Fibroblast of skin of back (primary cell): ENCODE measurements at places on chromosomes 1 and 21.
A peak's percentile ranks its signal among the peaks of the same experiment; 100 is the strongest.

DNA sequence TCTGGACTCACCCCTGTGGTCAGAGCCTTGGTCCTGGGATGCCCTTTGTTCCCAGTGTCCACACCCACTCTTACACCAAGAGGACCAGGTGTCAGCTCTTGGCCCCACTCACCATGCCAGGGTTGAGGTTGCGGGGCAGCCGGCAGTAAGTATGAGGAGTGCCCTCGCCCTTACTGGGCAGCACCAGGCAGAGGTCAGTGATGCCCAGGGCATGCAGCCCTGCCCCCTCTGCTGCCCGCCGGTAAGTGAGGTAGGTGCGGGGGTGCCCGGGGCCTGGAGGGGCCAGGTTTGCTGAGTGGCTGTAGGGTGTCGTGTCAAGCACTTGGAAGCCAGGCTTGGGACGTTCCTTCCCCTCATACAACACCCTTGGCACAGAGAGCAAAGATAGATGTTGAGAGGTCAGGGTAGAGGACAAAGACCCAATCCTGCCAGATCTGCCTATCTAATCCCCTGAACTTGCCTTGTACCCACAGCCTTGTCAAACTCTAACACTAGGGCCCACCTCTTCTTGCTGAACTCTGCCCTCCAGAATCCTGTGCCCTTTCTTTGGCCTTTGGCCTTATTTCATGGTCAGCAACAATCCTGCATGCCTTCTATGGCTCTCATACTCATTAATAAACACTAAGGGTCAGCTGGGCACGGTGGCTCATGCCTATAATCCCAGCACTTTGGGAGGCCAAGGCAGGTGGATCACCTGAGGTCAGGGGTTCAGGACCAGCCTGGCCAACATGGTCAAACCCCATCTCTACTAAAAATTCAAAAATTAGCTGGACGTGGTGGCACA, 3.6 kb downstream of the DENND4B start:
- DNase-seq = no peak

DNA sequence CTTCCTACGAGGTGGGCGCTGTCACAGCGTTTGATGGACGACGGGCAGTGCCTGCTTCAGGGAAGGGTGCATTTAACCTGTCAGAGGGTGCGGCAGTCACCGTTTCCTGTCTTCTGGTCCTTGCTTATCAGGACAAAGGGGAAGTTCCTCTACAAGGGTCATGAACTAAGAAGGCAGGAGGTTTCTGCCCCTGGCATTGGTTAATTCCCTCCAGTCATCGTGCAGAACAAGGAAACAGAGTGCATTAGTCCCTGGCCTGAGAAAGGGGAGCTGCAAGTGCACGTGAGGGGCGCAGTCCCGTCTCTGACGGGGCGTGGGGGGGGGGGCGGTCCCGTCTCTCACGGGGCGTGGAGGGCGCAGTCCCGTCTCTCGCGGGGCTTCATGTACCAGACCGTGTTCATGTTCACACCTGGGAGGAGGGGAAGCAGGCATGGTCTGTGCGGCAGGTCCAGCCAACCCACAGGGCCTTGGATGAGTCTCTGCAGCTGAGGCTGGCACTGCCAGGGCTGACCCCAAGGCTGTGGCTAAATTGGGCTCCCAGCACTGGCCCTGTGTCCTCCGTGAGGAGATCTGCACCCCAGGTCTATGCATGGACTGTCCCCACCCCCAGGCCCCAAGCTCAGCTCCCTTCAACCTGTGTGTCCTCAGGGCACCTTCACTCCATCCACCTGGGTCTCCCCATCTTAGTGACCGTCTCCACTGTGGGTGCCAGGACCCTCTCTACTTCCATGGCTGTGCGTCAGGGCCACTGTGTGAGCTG, 89.2 kb upstream of the COL6A1 start:
- no peak for DNase-seq

DNA sequence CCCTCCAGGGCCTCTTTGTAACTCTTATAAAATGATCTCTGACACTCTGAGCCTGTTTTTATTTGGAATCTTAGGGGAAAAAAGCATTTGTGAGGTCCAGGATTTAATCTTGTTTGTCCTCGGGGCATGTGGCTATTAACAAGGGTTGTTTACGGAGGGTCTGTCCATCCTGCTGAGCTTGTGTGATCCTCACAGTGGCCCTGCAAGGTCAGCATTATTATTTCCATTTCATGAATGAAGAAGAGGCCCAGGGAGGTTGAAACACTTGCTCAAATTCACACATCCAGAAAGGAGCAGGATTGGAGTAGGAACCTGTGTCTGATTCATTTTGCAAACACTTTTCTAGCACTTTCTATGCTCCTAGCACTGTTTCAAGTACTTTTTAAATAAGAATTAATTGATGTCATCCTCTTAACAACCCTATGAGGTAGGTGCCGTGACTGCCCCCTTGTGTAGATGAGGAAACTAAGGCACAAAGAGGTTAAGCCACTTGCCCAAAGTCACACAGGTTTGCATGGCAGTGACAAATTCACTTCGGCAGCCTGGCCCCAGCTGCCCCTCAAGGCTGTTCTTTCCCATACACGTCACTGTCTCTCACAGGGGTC, 178.9 kb downstream of the MIS18A start:
- no peak for DNase-seq

DNA sequence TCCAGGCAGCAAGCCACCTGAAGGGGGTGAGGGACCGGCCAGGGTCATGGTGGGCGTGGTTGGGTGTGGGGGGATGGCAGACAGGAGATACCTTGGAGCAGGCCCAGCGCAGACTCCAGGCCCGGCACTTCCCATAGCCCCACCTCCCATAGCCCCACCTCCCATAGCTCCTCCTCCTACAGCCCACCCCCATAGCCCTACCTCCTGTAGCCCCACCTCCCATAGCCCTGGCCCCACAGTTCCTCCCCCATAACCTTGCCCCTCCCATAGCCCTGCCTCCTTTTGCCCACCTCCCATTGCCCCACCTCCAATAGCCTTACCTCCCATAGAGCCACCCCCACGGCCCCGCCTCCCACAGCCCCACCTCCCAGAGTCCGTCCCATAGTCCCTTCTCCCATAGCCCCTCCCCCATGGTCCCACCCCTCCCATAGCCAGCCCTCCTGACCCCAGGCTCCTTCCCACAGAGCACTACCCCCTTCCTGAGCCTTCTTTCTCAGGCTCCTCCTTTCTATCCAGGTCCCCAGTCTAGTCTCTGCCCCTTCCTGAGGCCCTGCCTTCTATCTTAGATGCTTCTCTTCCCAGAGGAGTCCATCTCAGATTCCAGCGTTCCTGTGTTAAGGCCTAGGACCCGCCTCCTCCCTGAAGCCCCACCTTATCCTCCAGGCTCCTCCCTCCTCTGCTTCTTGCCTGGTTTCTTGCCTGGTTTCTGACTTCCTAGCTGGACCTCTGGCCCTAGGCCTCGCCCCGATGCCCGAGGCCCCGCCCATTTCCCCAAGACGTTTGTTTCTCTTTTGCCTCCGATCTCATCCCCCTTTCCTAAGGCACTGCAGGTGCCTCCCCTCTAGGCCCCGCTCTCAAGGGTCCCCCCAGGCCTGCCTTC, 46.8 kb downstream of the PTPRU start:
- DNase-seq = peak; percentile 70

GRCh38 chr1:178578541-178578940, 65.6 kb downstream of the TEX35 start:
- DNase-seq = no peak

DNA sequence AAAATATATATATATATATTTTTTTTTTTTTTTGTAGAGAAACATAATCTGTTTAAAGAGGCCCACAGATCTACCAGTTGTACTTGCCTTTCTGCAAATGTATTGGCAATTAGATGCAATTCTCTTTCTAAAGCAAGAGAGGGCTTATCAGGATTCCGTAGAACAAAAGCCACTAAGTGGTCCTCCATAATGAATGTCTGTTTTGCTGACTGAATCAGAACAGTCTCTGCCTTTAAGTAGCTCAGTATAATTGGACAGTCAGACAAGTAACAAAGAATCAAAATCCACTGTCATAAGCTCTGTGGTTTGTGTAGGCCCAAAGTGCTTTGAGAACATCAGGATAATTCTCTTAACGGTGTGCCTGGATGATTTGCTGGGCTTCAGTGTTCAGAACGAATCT, 17.3 kb downstream of the SARS1 start:
- no peak for DNase-seq

- peak; percentile 22 for DNase-seq
Measured at GRCh38 chr1:21175670-21176581, 771 bp downstream of the EIF4G3 start.

- DNase-seq = peak; percentile 19
Measured at GRCh38 chr1:171814692-171815091, 26.6 kb upstream of the DNM3 start.

DNA sequence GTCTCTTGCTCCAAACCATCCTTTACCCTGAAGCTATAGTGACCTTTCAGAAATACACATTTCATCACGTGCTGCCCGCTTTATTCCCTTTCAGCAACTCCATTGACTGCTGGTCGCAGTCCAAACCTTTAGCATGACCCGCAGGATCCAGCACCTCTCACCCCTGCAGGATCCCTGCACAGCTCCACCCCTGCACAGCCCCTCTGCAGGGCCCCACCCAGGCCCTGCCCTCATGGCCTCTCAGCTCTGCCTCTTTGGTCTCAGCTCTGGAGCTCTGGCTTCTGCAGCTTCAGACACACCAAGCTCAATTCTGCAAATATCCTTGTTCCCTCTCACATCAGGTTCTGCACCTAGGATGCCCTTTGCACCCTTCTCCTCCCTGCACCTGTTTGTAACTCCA, 264.9 kb upstream of the C1orf174 start:
- no peak for DNase-seq

- DNase-seq = no peak
Measured at GRCh38 chr1:69295265-69295664, 272.5 kb upstream of the LRRC7 start.

DNA sequence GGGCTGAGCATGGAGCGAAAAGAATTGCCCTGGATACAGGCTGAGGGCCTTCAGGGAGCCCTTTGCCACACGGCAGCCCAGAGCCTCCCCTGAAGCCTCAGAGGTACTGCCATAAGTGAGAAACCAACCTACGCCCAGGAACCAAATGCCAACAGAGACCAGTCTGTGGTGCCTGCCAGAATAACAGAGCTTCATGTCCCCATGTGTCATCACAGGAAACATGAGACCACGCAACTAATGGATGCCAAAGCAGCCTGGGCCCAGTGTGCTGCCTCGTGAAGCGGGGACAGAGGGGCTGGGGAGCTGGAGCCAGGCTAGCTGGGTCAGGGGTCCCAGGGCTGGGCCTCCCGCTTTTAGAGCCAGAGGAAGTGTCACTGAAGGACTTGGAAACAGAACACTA, 18.7 kb upstream of the STUM start:
- DNase-seq = no peak
